GOT3 (cell line): ENCODE measurements at places on chromosomes 6 and 20.

GRCh38 chr20:41748756-41749582 lies 130.8 kb upstream of the CHD6 start:
- DNase-seq: no peak

DNA sequence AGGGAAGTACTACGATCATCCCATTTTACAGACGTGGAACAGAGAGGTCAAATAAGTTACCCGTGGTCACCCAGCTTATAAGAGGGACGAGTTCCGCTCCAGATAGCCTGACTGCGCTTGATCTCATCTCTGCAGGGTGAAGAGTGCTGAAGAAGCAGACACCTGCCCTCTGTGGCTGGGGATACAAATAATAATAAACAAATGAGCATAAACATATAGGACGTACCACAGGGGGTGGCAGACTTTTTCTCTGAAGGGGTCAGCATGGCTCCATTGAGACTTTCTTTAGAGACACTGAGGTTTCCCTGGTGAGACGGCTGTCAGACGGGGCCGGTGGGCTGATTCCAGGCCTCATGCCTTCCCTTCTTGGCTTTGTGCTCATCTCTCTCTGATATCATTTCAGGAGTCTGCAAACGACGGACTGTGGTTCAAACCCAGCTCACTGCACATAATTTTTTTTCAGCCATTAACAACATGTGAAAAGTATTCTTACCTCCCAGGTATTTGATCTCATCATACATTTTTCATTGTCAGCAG lies 47.1 kb downstream of the IRF4 start:
- DNase-seq: no peak

GRCh38 chr6:9025796-9026394 lies 590.5 kb upstream of the SLC35B3 start:
- no peak for DNase-seq

DNA sequence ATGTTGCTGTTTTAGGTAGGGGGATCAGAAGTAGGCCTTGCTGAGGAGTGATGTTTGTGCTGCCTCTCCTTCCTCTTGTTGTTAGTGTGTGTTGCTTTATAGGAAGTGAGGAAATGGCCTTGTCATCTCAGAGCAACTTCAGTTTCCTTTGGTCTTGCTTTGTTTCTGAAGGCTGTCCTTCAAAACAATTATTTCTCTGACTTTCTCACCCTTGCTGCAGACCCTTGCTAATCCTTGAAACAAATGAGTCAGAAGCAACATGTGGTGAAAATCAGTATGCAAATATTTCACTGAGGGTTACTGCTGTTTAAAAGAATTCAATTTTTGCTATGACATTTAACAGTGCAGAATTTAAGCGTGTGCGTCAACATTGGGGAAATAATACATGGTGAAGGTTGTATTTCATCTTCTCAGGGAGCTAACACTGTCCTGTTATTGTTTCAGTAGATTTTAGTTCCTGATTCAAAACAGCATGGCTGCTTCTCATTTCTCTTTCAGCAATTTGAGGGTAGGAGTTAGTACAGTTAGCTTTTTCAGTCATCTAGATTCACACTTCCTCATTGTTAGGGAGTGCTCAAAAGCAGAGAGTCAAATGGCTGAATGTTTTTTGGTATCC lies 13.8 kb downstream of the RNF144B start:
- no peak for DNase-seq
